ENCODE measurements at places on chromosomes 12 and 14.
A peak's percentile ranks its signal among the peaks of the same experiment; 100 is the strongest.

DNA sequence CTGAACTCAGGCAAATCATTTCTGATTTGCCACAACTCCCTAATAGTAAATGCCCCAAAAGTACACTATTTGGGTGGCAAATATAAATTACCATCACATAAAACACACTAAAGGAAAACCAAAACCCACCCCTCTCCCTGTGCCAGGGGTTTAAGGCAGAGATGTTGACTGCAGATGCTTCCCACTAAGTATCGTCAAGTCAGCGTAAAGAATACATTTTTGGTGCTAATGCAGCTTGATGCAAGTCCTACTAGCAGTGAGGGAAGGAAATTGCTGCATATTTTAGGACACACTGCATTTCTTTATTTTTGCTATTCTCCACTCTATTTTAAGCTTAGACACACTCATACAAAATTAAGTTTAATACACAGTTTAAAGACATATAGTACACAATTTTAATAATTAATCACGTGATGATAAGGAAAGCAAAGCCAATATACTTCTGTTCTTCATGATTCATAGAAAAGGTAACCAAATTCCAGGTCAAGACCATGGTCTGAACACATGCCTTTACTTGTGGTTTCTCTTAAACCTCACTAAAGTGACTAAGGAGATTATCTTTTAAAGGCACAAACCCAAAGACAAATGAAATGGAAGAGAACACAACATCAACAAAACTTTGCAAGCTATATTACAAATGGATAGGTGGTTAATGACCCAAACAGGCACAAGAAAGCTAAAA, 162.2 kb downstream of the STXBP6 start:
- DNase-seq = no peak

DNA sequence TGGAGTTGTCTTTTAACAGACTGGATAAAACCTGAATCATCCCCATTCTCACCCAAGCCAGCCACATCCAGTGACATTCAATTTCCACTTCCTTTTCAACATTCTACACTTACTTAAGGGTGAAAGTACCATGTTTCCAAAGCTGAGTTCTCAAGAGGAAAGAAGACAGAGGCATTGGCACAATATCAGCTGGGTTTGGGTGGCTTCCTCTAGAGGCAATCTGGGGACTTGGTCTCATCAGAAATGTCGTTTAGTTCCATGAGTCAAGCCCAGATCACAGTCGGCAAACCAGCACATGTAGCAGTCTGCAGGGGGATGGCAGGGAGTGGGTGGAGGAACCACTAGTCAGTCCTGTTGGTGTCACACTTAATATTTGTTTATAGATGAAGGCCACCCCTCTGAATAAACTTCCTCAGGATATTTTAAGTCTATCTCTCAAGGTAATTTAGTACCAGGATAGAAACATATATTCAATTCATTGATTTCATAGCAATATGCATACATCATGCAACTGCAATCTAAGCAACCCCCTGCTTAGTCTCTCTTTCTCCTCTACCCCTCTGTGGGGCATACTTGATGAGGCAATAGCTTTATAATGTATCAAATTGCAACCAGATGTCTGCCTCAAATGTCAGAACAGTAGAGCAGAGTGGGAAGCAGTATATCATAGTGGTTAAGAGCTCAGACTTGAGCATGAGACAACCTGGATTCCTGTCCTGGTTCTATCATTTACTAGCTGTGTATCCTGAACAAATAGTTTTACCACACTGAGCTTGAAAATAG, 3.0 kb downstream of the SRRM4 start:
- DNase-seq = no peak

DNA sequence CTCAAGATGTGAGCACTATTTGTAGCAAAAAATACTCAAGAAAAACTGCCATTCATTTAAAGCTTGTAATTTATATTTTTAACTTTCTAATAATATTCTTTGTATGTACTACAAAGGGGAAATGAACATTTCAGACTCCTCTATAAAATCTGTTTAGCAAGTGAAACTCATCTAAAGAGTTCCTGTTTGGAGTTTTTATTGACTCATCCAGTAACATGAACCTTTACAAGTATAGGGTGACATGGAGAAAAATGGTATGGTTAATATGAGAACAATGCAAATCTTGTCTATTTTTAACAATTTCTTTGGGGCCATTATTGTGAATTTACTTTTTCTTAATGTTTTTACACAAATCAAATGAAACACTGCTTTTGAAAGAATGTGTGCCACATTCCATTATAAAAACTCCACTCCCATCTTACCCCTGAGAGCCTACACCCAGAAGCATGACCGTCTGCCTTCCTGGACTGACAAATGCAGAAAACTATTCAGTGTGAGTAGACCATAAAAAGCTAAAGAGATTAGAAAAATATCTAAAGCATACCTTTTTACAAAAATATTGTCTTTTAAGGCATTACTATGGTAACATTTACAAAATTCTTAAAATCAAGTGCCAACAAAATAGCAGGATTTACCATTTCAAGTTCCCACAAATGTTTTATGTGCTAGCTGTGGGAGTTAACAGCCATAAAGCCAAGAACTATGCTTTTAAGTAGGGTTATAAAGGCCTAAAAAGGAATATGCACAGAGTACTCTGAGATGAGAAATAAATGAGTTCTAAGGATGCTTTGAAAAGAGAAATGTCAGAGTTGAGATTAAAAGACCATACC, 144.0 kb downstream of the ADAMTS20 start:
- peak; percentile 15 for DNase-seq

GRCh38 chr14:65901595-65901994, 489.1 kb downstream of the FUT8 start:
- DNase-seq = no peak

DNA sequence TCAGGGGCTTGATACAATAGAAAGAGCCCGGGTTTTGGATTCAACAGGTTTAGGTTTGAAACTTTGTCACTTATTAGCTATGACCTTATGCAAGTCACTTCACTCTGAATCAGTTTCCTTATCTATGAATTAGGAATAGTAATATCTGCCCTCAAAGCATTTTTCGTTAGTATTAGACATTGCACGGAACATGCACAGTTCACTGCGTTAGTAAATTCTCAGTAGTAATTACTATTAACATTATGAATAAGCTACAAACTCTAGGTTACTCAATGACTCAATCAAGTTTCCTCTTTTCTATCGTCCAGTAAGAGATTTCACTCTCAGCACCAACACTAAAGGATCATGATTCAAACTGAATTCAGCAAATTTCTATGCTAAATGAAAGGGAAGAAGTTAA, 150.3 kb downstream of the CEP83 start:
- no peak for DNase-seq

- DNase-seq = no peak
These were observed 82.8 kb downstream of the PLEKHG7 start for GRCh38 chr12:92785563-92785950.

DNA sequence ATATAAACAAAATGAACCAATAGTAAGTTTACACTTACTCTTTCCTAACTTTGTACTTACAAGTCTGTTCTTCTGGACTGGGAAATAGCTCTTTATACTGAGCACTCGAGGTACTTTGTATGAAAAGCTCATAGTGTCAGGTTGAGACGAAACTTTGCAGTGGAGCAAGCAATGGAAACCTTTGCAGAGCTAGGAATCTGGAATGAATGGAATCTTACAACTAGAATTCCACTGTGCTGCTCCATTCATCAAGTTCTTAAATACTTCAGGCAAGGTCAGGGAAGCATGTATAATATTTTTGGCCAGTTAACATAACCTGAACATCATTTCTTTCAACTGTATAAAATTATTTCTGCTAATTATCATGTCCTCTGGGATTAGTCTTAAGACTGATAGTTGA, 1327.5 kb upstream of the FLRT2 start:
- no peak for DNase-seq

GRCh38 chr12:32755654-32756475, at the start of gene YARS2:
Gene YARS2 (minus strand): TSS chr12:32755897. CDS start chr12:32755874, 23 bp downstream.
- DNase-seq = peak; percentile 96

- DNase-seq = no peak
These were observed 468.1 kb downstream of the BTG1 start for GRCh38 chr12:91677556-91677955.

- DNase-seq = no peak
These were observed 6.0 kb upstream of the UBE2N start for GRCh38 chr12:93447555-93448290.

GRCh38 chr14:68413509-68413908, 379.4 kb downstream of the ZFP36L1 start:
- no peak for DNase-seq

DNA sequence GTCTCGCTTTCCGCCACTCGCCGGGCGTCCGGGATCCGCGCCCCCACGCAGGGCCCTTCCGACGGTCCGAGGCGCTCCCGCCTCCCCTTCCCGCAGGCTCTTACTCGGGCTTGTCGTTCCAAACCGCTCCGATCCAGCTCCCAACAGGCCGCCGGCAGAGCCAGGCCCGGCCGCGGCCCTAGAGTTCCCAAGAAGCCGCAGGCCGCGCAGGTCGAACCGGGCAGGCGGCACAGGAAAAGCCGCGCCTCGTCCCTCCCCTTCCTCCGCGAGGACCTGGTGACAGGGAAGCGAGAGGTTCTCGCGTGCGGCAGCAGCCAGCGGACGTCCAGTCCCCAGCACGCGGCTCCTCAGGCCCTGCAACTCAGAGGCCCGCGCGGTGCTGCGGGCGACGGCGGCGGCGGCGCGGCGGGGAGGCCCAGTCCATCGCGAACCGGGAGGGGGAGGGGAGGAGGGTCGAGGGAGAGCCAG, 272 bp downstream of the HECTD1 start:
- peak; percentile 93 for DNase-seq

- DNase-seq = peak; percentile 87
These were observed 11.4 kb downstream of the MMP14 start for GRCh38 chr14:22847661-22848341.

DNA sequence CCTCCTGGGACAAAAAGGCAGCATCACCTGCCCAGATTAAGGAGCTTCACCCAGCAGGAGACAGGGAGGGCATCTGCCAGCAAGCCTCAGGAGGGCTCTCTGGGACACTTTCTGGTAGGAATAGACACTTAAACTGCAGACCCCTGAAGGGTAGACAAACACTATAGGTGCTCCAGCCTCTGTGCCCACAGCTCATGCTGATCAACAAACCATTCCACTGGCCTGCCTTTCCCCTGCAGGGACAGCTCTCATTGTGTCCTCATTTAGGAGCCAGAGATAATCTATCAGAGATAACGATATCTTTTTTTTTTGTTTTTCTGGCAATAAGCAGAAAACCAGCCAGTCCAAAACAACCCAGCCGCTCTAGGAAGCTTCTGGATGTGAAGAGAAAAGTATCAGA, 251.8 kb upstream of the CCDC196 start:
- no peak for DNase-seq

GRCh38 chr12:28242496-28243309, 52.4 kb downstream of the CCDC91 start:
- no peak for DNase-seq

DNA sequence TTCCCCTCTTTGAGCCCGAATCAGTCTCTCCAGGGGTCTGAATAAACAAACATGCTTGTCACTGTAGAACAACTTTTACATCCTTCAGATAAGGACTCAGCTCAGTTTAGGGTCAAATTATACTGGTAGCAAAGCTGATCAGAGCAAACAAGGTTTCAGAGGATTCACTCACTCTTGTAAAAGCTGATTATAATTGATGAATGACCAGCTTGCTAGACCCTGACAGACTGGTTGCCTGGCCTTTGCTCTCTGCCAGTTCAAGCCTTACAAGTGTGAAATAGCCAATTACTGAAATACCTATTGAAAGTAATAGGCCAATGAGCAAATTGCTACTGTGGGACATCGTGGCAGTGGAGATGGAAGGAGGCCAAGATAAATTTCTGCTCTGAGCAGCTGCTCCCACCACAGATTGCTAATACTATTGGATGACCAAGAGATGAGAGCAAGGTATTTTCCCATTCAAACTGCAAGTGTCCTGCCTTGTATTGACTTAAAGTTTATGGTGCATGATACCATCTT, 177.6 kb downstream of the PDZRN4 start:
- peak; percentile 16 for DNase-seq

DNA sequence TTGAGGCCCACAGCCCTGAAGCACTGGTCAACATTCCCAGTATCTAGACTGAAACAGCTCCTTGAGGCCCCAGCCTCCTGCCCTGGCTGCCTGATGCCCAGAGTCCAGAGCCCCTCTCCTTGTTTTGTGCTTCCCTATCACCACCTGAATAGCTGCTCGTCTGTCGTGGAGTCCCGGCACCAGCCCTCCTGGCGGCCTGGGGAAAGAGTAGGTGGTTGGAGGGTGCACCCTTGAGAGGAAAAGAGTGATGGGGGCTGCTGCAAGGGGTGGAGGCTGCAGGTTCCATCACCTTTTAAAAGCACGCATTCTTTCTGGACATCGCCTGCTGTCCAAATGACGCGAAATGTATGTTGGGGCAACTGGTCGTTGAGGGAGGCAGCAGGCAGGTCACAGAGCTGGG, 3.2 kb downstream of the RABGGTA start:
- DNase-seq = no peak

GRCh38 chr14:35403603-35404448, 723 bp downstream of the NFKBIA start:
- DNase-seq = peak; percentile 90

DNA sequence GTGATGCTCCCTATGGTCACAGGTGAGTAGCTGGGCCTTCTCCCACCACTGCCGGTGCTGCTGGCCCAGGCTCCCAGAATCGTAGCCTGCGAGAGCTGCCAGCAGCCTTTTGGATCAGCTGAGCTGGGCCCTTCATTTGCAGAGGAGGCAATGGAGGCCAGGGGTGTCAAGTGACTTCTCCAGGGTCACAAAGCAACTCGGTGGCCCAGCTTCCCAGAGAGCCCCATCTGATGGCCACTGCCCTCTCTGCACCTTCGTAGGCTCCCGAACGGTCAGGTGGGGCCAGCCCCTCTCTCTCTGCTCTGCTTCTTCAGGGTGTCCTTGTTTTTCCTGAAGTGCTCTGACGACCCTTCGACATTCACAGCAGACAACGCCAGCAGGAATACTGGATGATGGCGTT, 4.6 kb downstream of the KRT80 start:
- no peak for DNase-seq

- DNase-seq = no peak
These were observed 4.5 kb downstream of the OR10AD1 start for GRCh38 chr12:48198672-48198971.

- no peak for DNase-seq
These were observed 49.2 kb downstream of the NINJ2 start for GRCh38 chr12:613996-614395.

DNA sequence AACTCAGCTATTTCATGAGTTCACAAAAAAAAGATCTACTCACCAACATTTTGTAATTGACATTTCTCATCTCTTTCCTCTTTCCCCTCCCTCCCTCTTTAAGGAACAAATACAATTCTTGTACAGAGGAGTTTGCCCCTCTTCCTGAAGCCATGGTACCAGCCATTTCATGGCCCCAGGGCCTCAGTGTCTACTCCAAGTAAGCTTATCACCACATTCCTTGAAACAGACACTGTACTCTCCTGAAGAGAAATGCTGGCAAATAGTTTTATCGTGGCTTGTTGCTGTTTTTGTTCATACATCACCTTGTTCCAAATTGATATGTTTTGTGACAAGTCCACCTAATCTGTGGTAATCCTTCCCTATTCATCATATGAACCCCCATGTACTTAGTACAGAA, 29.7 kb upstream of the IGF1 start:
- no peak for DNase-seq

- no peak for DNase-seq
These were observed 144.3 kb downstream of the MED13L start for GRCh38 chr12:116133149-116133548.

GRCh38 chr12:74981541-74981940, 228.1 kb downstream of the KCNC2 start:
- no peak for DNase-seq

- no peak for DNase-seq
These were observed at the start of gene MYF6 for GRCh38 chr12:80707126-80707829. Gene MYF6 (plus strand): TSS chr12:80707634. CDS start chr12:80707720, 86 bp downstream.

Data from SJCRH30 (cell line).